ENCODE measurements at places on chromosomes 1 and 21.

DNA sequence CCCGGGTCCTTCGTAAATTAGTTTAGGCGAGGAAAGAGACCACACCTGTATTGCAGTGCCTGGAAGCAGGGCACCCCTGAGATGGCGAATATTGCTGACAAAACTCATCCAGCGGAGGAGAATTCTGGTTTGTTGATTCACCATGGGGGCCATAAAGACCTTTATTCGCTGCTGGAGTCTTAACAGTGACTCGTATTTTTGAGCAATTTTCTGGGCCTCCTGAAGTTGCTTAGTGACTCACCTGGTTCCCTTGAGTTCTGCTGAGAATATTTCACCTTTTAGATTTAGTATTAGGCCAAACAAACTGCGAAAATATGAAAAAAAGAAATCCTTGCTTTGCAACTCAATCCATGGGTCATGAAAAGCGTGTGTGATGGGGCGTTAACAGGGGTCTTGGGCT lies 20.6 kb upstream of the H6PD start:
- no peak for DNase-seq

- DNase-seq: no peak
Observed at GRCh38 chr1:26350343-26350700, 3.6 kb downstream of the CRYBG2 start.

DNA sequence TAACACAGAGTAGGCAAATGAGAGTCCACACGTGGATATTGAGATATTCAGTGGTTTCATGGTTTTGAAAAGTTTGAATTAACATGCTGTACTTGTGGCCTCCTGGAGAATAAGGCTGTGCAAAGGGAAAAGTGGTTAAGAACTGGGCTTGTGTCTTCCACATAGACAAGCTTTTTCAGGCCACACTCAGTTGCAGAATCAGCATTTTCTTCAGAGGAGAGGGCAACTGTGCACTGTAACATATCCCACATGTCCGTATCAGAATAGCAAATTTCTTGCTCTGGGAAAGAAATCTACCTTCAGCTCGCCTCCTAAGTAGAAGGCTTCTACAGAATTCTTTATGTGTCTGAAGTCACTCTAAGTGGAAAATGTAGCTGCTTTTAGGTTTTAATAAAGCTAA lies 84.9 kb downstream of the ZC3H11B start:
- no peak for DNase-seq

GRCh38 chr1:5915587-5916571 lies 76.3 kb downstream of the NPHP4 start:
- DNase-seq: no peak

DNA sequence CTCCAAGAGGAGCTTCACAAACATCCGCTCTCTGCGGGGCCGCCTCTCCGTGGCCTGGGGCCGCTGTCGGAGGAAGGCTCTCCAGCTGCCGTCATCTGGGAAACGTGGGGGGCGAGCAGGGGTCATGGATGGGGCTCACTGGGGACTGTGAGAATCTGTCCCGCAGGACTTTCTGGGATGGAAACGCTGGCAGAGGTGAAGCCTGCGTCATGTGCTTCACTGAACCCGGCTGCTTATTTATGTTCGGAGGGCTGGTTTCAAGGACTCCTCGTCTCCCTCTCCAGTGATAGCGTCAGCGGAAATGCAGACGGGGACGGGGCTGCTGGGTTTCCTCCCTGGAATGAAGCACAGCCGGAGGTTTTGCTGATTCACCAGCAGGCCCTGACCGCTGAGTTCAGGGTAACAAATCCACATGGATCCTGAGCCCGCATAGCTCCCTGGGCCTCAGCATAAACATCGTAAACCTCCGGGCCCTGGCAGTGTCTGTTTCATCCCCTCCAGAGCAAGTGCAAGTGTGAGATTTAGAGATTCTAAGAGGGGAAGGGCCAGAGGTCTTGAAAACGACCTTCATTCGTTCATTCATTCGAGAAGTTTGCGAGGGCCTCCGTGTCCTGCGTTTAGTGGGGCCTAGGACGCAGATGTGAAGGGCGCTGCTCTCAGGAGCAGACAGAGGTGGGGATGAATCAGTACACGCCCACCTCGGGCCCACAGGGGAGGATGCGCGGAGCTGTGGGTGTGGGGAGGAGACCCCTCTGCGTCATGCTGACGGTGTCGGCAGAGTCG lies 7.0 kb upstream of the POFUT2 start:
- DNase-seq: no peak

- DNase-seq: no peak
Observed at GRCh38 chr1:237197470-237198425, 155.8 kb downstream of the RYR2 start.

Measured in anterior cingulate cortex (tissue), 58 donors.